Body of pancreas (tissue), 4 donors: ENCODE measurements at places on chromosomes 7 and 10. TPM values are rescaled to one million over a fixed set of nuclear protein-coding genes. Genes with fewer than 3 reads are reported as not detected.

Gene GIMAP6
- 10.6 TPM for total RNA-seq

Gene FAM25C
- total RNA-seq: not detected

Gene ITPRID1
- total RNA-seq: not detected

Gene LBX1
- not detected for total RNA-seq

Gene PHKG1
- total RNA-seq: not detected

Gene SLC18A3
- not detected for total RNA-seq

Gene PNLIP
- 12,294 TPM for total RNA-seq

Gene KLF14
- total RNA-seq: 1.6 TPM

Gene CUL1
- 23.1 TPM for total RNA-seq

Gene LIPK
- not detected for total RNA-seq

Gene IL6
- total RNA-seq: 0.99 TPM

Gene PKD2L1
- total RNA-seq: not detected

Gene DEPP1
- total RNA-seq: 230 TPM

Gene PTPRN2
- total RNA-seq: 31.6 TPM

Gene FOXI2
- total RNA-seq: not detected

Gene LIPF
- not detected for total RNA-seq

Gene EN2
- not detected for total RNA-seq

Gene MOGAT3
- total RNA-seq: not detected

Gene FAM20C
- total RNA-seq: 12.7 TPM

Gene MINDY4
- 7.5 TPM for total RNA-seq

Gene TAS2R4
- 3.4 TPM for total RNA-seq
